Activated CD4-positive, alpha-beta T cell treated with anti-CD3 and anti-CD28 coated beads, Interleukin-2, amount 50 U/mL, for 4 hours (primary cell): ENCODE measurements at places on chromosomes 6 and 20.

DNA sequence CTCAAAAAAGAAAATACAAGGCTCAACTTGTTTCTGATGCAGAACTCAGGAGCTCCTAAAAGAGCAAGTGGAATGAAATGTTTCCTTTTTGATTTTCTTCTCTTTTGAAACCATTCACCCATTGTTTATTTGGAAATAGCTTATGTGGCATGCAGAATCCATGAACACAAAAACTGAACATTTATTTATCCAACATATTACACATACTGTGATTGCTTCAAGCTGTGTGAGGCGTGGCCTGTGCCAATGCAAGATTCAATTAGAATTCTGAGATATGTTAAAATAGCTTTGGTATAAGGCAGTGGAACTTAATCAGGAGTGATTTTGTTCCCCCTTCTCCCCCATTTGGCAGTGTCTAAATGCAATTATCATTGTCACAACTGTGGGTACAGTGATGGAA is 45.9 kb upstream of the CARMIL1 start:
- no peak for DNase-seq

DNA sequence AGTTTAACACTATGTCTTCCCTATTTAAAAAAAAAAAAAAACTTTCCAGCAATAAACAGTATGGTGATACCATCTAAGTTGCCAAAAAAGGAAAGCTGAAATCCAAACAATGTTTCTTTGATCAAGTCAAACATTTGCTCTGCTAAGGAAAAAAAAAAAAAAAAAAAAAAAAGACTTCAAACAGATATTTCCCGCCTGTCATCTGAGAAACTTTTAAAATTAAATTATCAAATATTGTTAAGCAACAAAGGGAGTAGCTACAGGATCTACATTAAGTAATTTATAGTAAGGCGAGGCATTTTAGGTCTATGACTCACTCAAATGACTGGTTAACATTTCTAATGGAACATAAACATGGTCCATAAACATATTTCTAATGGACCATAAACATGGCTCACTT is 121.2 kb downstream of the DST start:
- no peak for DNase-seq

- no peak for DNase-seq
These were observed 13.8 kb downstream of the SIGLEC1 start for GRCh38 chr20:3698591-3699001.

GRCh38 chr20:4545526-4545925 is 176.2 kb upstream of the PRND start:
- no peak for DNase-seq

- DNase-seq: no peak
These were observed 183.1 kb upstream of the RALGAPA2 start for GRCh38 chr20:20895537-20895936.

DNA sequence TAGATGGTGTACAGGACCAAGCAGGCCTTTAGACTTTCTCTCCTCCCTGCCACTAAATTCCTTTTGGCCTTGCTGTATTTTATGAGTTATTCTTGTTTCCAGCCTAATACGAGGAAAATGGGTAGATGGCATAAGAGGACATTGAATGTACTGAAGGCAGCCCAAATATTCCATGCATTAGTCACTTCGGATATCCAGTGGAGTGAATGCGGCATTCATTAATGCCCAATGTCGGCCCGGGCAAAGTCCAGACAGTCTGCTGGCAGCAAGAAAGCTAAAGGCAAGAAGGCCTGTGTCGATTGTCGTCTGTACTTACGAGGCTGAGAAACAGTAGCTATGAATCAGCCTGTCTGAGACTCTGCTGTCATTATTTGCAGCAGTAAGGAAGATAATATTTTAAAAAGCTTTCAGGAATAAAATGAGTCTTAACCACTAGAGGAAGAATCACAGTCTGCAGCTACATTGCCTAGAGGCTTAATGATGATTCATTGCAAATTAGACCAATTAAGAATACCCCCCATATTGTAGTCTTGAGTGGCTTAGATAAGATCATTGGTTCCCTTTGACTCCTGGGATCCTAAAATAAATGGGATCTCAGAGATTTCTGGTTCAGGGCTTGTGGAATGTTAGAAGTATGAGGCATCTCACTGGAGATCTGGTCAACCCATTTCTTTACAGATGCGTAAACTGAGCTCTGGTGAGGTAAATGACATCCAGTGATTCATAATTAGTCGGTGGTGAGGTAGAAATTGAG is 534.1 kb upstream of the JAG1 start:
- DNase-seq: no peak

- no peak for DNase-seq
These were observed 283.2 kb downstream of the EPHA7 start for GRCh38 chr6:93136111-93136510.

DNA sequence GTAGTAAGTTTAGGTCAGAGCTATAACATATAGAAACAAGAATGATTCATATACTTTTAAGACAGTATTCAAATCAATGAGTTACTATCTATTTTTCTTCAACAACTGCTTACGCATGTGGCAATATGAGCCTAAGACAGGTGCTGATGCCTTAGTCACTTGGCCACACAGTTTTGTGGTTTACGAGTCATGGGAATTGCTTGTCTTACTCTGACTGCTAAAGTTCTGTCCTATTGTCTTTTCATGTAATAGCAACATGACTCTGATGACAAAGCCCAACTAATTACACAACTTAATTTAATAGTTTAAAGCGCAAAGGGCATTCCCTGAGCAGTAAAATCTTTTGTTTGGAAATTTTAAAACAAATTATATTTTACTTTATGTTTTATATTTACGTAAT is 159.3 kb upstream of the CENPW start:
- DNase-seq: no peak

- no peak for DNase-seq
These were observed 10.4 kb downstream of the TFAP2B start for GRCh38 chr6:50829049-50829448.

DNA sequence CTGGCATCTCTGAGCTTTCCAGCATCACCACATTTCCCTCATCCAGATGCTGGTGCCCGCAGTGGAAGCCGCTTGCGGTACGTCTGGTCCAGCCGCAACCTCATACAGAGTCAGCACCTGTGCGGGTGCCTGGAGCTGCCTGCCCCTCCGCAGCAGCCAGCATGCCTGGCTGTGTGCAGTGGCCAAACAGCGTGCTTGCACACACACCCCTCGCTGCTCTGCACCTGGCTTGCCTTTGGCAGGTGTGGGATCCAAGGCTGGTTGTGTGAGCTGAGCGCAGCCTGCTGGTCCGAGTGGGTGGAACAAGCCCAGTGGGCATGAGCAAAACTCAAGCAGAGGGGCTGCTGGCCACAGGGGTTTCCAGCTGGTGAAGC is 3.1 kb upstream of the HINT3 start:
- DNase-seq: no peak

DNA sequence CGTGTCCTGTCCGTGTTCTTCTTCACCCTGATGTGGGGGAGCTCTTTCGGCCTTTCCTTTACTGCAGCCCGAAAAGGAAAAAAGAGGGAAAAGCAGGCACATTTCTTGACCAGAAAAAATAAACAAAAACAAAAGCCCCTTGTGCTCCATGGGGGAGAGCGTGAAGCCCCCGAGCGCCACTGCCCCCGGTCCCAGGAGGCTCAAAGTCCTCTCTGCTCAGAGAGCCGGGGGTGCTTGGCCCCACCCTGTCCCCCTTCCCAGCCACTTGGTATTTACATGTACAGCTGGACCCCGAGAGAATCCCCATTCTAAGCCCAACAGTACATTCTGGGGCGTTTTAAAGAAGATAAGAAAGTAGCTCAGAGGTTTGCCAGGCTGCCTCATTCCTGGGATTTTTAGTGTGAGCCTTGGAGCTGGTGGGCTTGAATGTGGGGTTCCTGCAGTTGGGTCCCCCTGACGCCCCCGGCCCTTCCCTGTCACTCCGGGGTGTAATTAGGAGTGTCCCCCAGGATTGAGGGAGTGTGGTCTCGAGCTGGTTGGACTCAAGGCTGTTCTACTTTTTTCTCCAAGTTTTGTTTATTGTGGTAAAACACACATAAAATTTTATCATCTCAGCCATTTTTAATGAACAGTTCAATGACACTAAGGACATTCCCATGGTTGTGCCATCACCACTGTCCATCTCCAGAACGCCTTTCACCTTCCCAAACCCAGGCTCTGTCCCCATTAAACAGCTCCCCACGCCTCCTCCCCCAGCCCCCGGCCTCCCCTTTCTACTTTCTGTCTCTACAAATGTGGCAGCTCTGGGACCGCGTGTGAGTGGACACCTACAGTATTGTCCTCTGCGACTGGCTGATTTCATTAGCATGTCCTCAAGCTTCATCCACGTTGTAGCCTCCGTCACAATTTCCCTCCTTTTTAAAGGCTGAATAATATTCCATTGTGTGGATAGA is 55.7 kb upstream of the BHLHE23 start:
- no peak for DNase-seq

- no peak for DNase-seq
These were observed 127.1 kb downstream of the MYO6 start for GRCh38 chr6:75876152-75876551.

DNA sequence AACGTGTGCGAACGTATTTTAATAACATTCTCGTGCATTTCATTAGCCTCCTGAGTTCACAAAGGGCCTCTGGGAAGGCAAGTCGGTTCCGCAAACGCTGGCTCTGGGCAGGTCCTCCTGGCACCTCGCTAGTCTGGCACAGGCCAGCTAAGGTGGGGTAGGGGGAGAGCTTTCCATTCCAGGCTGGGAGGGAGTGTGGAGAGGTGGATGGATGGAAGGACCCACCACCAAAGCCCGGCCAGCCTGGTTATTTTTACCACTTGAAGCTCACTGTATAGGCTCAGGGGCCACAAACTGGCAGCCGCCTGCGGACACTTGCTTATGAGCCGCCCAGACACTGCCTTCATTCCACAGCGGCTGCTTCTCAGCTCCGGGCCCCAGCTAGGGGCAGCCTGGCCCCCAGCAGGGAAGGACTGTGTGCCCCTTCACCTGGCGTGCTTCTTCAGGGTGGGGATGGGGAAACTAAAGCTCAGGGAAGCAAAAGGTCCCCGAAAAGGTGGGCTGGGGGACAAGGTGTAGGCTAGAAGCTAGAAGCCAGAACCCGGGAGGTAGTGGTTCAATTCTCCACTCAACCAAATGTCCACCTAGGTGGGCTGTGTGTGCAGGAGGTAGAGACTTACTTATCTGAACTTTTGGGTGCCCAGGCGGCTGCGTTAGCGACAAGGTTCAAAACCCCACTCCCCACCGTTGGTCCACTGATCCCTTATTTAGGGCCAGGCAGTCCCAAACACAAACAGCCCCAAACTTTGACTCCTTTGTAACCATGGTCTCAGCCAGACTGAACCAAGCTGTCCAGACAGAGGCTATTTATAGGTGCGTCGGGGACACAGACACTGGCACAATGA is 1.7 kb downstream of the PMEPA1 start:
- no peak for DNase-seq
